ENCODE measurements at places on chromosomes 6 and 20.

- DNase-seq, result no peak
Observed at GRCh38 chr6:41716516-41717391, 18.7 kb downstream of the TFEB start.

DNA sequence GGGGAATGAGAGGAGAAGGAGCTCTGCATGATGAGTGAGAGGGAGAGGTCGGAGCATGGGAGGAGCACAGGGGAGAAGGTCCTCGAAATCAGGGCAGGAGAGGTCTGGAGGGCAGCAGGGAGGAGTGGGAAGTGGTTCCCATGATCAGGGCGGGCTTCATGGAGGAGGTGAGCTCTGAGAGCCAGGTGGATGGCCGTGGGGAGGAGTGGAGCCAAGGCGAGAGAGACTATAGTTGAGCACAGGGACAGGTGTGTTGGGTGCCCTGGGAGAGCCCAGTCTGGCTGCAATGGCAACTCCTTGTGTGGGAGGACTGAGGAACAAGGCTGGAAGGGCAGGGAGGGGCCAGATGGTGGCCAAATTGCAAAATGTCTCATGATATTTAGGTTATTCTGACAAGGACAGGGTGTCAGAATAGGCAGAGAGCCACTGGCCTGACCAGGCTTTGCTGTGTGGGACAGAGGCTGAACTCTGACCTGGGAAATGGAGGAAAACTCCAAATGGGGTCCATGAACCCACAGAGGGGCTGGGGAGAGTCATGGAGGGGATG lies 21.4 kb downstream of the TTBK1 start:
- no peak for DNase-seq

GRCh38 chr6:108170332-108171290 lies 4.8 kb downstream of the NR2E1 start:
- DNase-seq, result no peak

DNA sequence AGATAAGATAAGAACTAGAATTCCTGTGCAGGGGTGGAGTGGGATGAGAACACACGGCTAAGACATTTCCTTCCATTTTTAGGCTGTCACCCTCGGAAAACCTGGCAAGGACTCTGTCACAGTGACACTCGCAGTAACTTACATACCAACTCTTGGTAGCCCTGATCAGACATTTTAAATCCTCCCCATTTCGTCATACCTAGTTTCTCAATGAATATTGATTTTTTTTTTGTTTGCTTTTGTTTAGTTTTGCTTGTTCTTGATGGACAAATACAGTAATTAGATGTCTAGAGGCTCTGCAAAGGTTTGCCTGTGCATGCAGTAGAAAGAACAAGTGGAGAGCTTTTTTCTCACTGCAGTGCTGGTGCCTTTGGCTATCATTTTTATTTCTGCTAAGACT lies 213.0 kb upstream of the FAM83B start:
- no peak for DNase-seq

DNA sequence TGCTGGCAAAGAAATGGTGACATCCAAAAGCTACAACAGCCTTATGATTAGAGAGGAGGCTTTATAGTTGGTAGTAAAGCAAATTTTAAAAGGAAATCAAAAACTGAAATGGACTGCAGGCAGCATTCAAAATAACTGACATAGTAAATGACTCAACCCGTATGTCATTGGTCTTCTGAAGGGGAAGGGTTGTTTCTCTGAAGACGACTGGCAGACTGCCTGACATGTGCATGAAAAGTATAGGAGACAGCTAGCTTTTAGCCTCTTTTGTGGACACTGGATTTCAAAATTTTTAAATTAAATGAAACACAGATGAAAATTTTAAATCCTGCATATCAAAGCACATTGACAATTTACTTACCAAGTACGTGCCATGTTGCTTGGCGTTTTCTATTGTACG lies 90.7 kb downstream of the TRMT6 start:
- DNase-seq, result no peak

GRCh38 chr6:55870181-55870813 lies 5.1 kb downstream of the BMP5 start:
- no peak for DNase-seq

- DNase-seq, result no peak
Observed at GRCh38 chr6:46203391-46204177, 32.8 kb upstream of the ENPP5 start.

DNA sequence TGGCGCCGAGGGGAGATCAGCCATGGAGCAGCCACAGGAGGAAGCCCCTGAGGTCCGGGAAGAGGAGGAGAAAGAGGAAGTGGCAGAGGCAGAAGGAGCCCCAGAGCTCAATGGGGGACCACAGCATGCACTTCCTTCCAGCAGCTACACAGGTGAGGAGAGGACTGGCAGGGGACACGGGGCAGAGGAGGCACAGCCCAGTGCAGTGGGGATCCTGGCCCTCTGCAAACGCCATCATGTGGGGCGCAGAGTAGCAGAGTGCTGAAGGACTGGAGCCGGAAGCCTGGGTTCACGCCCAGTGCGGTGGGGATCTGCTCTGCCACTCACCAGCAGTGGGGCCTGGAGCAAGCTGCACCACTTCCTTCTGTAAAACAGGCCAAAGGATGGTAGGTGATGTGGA lies 41.1 kb upstream of the FANCE start:
- no peak for DNase-seq

Measured in HTR-8/SVneo (cell line).